Stimulated activated naive CD8-positive, alpha-beta T cell treated with anti-CD3 and anti-CD28 coated beads, Interleukin-15, Interleukin-2, amounts not matched to agents 100 U/mL and 50 U/mL, for 24 hours (primary cell): ENCODE measurements at places on chromosomes 4 and X.

DNA sequence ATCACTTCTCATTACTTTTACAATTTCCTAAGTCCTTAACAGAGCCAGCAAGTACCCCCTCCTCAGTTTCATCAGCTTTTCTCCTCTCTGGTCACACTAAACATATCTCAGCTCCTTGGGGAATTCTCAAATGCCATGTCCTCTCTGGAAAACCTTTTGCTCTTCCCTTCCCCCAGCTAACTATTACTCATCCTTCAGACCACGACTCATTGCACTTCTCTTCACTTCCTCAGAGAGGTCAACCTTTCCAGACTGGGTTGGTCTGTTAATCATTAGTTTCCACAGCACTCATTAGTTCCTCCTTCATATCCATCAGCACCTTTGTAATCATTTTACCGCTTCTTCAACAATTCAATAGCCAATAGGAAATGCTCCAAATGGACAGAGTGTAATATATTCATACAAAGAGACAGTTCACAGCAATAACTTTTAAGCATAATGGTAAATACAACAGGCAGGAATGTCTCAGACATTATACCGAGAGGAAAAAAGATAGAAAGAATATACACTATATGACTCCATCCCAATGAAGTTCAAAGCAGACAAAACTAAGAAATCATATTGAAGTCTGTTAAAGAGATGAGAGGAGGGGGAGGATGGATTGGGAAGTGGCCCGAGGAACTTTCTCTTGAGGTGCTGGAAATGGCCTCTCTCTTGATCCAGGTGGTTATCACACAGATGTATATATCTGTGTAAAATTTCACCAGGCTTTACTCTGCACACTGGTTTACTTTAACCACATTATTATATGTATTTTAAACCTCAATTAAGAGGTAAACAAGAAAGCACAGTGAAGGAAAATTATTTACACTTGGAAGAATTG is 39.6 kb downstream of the DDX60L start:
- DNase-seq, result no peak

DNA sequence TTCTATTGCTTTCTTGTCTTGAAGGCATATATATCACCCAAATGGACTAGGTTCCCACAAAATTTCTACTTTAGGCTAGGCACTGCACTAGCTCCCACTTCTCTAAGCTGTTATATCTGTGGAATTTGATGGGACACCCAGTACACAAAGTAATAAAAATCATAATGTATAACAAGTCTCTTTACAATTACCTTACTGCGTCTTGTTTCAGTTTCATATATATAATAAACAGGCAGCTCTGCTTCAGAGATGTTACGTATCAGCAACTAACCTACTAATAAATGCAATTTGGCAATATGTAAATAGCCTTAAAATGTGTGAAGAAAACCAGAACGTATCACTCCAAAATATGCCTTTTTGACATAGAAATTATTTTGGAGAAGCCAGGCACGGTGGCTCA is 42.0 kb upstream of the UGDH start:
- no peak for DNase-seq

DNA sequence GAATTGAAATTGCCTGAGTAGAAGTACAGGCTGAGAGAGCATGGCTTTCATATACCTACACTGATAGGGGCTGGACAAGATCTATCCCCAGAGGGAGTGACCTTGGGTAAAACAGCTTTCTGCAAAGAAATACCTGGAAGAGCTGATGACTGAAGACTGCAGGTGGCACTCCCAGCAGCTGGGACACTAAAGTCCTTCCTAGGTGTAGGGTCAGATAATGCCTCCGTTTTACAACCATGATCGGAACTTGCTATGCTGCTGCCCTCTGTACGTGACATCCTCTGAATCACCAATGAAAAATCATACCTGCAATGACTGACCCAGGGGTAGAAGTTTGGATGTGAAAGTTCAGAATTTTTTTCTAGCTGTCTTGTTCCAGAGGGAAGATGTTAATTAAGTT is 107.2 kb upstream of the WDR1 start:
- DNase-seq, result no peak

DNA sequence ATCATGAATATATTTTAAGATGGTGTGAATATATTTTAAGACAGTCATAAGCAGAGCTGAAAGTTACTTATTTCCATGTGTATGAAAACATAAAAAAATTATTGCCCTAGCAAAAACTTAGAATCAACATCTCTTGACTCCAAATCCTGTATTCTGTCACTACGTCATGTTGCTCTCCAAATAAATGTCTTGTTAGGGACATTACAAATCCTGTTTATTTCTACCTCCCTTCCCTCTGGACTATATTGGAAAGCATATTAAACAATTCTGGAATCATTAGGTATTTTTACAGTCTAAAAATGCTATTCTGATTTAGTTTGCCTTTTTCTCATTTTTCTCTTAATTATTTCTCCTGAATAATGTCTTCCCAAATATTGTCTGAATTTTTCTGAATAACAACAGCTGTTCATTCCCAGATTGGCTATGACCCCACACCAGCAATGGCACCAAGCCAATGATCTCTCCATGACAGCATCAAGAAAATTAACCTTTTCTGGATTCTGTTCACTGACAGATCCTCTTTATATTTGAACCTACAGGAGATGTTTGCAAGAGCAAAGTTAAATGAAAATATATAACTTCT is 523.1 kb downstream of the IQCM start:
- no peak for DNase-seq

- DNase-seq, result no peak
These were observed 8.4 kb downstream of the CNGA1 start for GRCh38 chr4:48008021-48008596.

GRCh38 chr4:80178964-80179363 is 18.3 kb upstream of the PRDM8 start:
- no peak for DNase-seq

GRCh38 chrX:153723351-153724251 is 586 bp downstream of the BCAP31 start:
- DNase-seq, result peak; percentile 65

DNA sequence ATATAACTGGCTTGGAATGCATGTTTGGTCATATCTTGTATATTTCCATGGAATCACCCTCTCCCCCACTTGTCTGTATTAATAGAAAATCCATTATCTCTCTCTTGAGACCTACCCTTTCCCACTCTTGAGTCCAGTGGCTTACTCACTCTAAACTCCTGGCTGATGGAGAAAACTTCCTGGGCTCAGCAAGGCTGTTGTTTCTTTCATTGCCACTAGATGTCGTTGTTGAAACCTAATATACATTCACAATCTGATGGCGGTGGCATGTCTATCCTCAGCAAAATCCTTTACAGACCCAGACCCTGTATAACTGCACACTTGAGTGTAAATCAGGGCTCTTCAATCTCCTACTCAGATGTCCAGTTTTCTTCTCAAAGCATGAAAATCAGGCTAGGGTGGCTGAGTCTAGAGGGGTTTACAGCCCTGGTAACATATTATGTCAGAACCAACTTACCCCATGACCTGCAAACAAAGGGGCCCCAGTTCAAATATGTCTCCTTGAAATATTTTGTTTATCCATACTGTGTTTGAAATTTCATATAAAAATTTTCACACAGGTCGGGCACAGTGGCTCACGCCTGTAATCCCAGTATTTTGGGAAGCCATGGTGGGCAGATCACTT is 70.0 kb upstream of the FAM241A start:
- DNase-seq, result peak; percentile 11

GRCh38 chr4:130648570-130648969 is 1552.6 kb downstream of the C4orf33 start:
- no peak for DNase-seq

- DNase-seq, result no peak
These were observed 559.1 kb downstream of the ZNF674 start for GRCh38 chrX:45986081-45986480.
